Tibial nerve (tissue), 4 donors: ENCODE measurements at places on chromosomes 2 and 18. TPM values are rescaled to one million over a fixed set of nuclear protein-coding genes. Genes with fewer than 3 reads are reported as not detected.

The PXDN gene
- total RNA-seq: 41.4 TPM

The ITGA6 gene
- 254 TPM for total RNA-seq

The SERPINB2 gene
- total RNA-seq: not detected

The SPATA3 gene
- not detected for total RNA-seq

DNA sequence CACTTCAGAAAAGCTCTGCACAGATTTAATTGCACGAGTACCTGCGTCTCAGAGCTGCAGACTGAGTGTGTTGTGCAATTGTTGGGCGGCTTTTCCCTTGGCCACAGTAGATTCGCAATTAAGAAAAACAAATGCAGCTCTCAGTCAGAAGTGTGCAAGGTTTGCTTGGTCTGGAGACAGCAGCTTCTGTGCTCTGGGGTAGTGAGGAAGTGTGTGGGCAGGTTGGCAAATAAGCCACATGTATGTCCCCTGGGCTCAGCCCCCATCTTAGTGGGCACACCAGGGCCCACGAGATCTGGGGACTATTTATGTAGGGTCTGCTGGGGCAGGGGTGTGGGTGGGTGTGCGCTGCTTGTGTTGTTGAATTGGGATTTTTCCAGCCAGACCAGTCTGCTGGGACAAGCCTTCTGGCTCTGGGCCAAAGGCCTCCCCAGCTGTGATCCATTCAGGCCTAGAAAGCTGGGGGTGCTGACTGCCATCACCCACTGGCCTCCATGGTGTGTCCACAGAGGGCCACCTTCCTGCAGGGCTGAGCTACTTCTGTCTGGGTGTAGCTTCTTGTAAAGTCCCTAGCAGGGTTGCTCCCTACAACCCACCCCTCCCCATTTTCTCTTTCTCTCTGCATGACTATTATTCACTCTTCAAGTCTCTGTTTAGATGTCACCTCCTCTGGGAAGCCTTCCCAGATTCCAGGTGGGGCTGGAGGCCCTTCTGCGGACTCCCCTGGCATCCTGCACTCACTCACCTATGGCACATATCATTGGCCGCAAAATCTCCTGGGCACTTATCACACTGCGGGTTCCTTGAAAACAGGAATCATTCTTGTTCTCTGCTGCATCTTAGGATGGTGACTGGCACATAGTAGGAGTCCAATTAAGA lies 67.8 kb downstream of the ODC1 start:
- H3K4me3 ChIP-seq: no peak overlapping the region
- DNase-seq: no peak
- no peaks in the 10 kb centered on the region for H3K27me3 ChIP-seq
- H3K27ac ChIP-seq: no peak overlapping the region

The SCRN3 gene
- total RNA-seq: 13.5 TPM

The MC5R gene
- total RNA-seq: not detected

DNA sequence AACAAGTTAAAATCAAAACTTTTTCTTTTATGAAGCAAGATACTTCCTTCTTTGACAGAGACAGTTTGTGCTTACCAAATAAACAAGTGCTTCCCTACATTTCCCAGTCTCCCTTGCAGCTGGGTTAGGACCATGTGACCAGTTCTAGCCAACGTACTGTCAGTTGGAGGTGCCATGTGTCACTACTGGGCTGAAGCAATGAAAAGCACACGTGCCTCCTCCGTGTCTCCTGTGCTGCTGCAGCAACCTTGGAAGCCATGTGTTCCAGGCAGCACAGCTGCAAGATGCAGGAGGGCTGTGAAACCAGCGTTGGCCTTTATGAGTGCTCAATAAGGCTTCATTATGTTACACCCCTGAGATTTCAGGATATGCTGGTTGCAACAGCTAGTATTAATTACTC lies 93.2 kb downstream of the DHRS9 start:
- no peak overlapping the region for H3K27ac ChIP-seq
- no peaks in the 10 kb centered on the region for H3K27me3 ChIP-seq
- H3K4me3 ChIP-seq: no peak overlapping the region
- DNase-seq: no peak
- H3K36me3 ChIP-seq: no peaks in the 10 kb centered on the region
